ENCODE measurements at places on chromosomes 3 and 15.

DNA sequence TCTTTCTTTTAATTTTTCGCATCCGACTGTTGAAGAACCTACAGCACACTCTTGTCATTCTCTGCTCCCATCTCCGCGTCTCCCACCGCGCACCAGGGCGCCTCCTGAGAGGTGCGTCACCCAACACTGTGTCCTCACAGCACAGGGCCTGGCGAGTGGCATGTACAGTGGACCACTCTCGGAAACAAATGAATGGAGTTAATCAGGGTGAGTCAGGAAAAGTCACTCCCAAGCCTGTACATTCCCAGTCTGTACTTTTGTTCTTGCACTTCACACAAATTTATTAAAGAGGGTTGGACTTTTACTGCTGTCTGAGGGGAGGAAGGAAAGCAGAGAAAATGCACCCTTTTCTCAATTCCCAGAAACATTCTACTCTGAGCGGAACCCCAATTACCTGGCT, 625 bp downstream of the COL6A6 start:
- DNase-seq, result no peak

DNA sequence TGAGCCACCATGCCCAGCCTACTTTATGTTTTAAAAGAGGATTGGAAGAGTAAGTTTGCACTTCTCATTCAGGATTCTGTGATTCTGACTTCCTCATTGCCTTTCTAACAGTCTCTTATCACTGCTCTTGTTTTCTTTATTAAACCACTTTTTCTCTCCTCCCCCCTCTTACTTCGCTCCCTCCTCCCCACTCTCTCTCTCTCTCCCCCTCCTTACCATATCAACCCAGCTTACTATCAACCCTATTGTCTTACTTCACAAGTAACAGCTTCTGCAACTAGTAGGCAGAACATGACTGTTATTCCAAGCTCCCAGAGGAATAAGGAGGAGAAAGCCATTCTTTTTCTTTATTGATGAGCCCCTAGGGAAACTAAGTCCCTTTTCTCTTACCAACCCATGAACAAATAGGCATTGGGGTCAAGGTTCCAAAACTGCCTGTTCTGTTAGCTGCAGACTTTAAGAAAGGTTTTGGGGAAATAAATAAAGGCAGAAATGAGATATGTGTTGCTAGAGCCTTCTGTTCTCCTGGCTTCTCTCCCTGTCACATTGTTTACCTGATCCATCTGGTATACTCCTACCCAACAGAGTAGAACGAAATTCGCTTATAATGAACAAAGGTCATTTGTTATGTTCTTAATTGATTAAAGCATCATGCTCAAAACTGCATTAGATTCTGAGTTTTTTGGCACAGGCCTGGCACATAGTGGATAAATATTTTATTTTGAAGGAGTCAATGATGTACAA, 56.4 kb upstream of the RASGRP1 start:
- no peak for DNase-seq

- DNase-seq, result no peak
Observed at GRCh38 chr3:127900536-127900935, 14.5 kb upstream of the KBTBD12 start.

DNA sequence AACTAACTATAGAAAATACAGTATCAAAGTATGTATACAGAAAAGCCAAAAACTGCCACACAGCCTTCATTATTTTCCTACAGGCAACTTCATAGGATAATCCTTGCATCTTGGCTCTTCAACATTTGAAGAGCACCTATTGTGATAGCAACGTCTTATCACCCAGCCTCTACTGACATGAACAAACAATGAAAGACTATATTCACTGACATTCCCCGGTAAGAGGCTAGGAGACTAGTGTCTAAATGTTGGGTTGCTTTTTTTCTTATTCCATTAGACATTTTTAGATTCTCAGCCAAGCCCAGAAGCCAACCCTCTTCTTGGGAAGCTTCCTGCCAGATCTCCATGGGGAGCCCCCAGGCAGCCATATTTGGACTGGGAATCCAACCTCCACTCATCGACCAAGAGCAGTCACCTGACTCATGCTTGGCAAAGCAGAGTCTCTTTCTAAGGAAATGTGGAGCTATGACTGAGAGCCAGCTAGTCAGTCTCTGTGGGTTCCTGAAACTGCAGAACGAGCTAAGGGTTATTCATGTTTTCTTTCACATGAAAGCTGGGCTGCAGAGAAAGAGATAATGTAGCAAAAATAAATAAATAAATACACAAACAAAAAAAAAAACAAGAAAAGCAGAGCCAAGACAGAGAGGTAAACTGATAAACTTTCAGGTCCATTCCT, 227.5 kb downstream of the MAGI1 start:
- DNase-seq, result no peak

- no peak for DNase-seq
Observed at GRCh38 chr3:98213276-98213675, 46.8 kb downstream of the OR5H15 start.

GRCh38 chr3:13526626-13526949, 22.3 kb upstream of the FBLN2 start:
- DNase-seq, result no peak

DNA sequence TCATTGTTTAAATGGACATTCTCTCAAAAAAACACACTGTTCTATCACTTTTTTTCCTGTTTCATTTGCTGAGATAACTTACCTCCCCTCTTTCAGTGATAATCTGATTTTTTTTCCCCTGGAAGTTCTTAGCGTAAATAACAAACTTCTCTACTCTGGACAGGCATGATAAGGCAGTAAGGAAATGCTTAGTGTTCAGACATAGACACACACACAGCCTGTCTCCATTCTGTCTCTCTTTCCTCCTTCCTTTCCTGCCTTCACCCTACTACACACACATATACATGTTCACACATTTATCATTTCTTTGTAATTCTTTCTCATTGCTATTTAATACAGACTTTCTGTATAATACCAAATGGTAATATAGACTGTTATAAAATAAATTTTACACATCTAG, 470.8 kb upstream of the ROBO1 start:
- DNase-seq, result no peak

Data from right atrium auricular region (tissue), 2 donors.